ENCODE measurements at places on chromosomes 13 and 19.
A peak's percentile ranks its signal among the peaks of the same experiment; 100 is the strongest.

DNA sequence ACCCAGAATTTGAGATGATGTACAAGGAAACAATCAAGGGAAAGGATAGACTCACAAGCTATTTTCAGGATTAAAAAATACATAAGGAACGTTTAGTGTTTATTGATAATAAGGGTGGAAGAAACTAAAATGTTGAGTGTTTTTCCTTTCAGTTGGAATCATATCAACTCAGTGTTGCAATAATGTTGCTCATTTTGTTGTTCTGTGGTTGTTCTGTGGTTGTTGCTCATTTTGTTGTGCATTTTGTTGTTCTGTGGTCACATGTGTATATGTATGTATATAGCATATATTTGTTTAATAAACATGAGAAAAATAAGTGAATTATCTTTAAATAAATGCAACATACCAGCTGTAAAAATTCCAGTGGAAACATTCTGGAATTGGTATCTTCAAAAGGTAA, 262.4 kb upstream of the SPRY2 start:
- DNase-seq = no peak

GRCh38 chr13:36736119-36736726, 62.4 kb downstream of the SERTM1 start:
- DNase-seq = peak; percentile 43

GRCh38 chr19:2040647-2041432, 10.2 kb downstream of the MKNK2 start:
- DNase-seq = peak; percentile 18

DNA sequence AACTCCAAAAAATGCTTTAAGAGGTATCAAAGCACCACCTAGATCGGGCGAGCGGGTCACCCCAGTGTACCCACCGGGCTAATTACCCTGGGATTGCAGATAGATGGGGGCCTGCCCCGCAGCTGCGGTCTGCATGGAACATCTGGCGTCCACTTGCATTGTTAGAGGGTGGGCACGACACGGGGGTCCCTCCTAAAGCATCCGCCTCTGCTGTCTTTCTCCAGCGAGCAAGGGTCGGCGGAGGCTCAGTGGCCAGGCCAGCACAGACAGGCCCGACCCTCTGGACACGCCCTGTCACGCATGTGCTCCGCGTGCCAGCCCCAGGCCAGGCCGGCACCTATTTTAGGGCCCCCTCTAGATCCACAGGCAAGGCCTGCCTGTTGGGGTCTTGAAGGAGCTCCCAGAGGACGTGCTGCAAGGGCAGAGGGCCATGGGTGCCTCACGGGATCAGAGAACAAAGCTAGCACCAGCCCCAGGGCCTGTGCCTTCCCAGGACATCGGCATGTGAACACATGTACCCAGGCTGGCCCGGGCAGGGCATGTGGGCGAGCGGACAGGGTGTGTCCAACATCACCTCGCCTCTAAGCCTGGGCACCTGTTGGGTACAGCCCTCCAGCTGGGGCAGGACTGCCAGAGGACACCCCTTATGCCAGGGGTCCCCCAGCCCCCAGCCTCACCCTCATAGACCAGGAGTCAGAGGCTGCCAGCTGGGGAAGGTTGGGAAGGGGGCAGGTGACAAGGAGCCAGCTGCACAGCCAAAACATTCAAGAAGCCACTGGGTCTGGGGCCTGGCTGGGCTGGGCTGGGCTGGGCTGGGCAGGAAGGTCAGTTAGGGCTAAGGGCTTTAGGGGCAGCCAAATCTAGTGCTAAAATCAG, 35.6 kb upstream of the NANOS3 start:
- peak; percentile 74 for DNase-seq

- no peak for DNase-seq
Observed at GRCh38 chr13:107835339-107836018, 379.9 kb downstream of the LIG4 start.

GRCh38 chr13:33072282-33072681, 56.1 kb downstream of the KL start:
- DNase-seq = no peak

DNA sequence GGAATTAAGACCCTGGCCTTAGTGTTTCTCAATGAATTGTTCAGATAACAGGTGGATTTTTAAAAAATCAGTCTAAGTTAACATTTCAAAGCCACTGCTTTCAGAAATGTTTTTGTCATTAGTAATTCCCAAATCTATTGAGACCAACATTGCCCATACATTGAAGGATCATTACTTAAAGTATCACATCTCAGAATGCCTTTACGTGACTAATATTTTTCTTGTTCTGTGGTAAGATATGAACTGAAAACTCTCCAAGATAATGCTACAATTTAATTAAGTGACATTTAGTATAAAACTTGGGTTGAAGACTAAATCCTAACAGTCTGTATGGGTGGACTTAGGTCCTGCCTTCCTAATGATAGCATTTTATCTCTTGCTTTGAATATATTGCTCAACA, 59.4 kb upstream of the POSTN start:
- DNase-seq = no peak

DNA sequence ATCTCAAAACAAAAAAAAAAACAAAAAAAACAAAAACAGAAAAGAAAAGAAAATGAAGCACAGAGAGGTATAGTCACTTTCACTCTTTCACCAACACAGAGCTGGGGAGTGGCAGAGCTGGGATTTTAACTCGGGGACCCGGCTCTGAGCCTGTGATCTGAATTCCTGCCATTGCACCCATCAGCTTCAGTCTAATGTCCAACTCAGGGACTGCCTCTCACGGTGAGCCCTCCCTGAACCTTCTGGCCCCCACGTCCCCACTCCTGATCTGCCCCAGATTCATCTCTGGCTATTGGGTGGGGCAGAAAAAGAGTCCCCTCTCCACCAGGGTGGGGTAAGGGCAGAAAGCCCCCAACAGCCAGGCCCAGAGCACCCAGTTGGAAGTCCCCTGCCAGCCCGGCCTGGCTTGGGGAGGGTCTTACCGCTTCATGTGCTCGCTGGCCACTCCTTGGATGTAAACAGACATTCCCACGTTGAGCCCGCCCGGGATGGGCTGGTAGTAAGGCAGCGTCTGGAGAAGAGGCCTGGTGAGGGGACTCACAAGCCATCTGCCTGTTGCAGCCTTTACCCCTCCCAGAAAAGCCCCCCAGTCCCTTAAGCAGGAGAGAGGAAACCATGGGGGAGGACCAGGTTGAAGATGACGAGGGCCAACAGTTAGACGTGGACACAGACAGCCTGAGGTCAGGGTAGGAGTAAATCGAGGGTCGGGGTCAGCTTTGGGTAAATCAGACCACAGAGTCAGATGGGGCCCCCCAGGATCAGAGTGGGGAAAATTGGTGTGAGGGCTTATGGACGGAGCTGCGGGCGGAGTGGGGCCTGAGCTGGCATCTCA, 520 bp downstream of the LGALS4 start:
- no peak for DNase-seq

DNA sequence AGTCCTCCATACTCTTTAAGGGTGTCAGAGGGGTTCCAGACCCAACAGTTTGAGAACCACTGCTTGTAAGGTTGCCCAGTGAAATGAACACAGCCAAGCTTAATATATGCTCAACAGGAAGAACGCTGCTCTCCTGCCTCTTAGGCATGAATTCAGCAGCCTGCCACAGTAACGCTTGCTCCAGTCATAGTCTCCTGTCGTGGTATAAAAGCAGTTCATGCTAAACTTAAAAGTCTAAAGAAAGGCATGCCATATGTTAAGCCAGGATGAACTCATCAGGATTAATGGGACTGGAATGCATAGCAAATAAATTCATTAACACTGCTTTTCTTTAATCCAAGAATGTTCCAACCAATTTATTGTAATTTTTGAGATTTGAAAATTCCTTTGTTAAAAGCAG, 38.7 kb downstream of the SLC7A1 start:
- DNase-seq = no peak

- no peak for DNase-seq
Observed at GRCh38 chr19:28492201-28492600, 720.8 kb downstream of the UQCRFS1 start.

DNA sequence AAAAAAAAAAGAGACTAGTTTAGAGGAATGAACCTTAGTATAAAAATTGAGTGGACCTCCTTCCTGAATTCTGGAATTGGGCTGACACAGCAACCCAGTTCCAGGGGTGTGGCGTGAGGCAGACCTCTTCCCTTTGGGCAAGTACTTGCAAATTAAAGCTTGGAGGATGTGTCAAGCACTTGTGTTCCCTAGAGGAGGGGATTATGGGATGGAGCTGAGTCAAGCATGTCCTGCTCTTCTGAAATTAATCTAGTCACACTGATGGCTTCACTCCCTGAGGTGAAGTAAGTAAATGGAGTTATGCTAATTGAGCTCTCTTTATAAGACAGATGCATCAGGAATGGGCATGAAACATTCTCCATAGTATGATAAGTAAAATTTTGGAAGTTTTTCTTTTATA, 107.7 kb upstream of the HTR2A start:
- DNase-seq = no peak

DNA sequence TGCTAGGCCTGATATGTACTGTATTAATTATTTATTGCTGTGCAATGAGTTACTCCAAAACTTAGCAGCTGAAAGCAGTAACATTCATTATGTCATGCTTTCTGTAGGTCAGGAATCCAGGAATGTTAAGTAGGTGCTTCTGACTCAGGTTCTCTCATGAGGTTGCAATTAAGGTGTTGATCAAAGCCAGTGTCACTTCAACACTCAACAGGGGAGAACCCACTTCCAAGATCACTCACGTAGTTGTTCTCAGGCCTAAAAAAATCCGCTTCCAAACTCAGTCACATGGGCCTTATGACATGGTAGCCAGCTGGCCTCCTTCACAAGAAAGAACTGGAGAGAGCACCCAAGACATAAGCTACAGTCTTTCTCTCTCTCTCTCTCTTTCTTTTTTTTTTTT, 211.1 kb upstream of the NBEA start:
- no peak for DNase-seq

GRCh38 chr19:38544569-38545315, 73.0 kb downstream of the MAP4K1 start:
- peak; percentile 34 for DNase-seq

- no peak for DNase-seq
Observed at GRCh38 chr13:113084094-113084942, 21.3 kb upstream of the F7 start.

GRCh38 chr13:26681036-26681435, 79.5 kb downstream of the GPR12 start:
- no peak for DNase-seq

DNA sequence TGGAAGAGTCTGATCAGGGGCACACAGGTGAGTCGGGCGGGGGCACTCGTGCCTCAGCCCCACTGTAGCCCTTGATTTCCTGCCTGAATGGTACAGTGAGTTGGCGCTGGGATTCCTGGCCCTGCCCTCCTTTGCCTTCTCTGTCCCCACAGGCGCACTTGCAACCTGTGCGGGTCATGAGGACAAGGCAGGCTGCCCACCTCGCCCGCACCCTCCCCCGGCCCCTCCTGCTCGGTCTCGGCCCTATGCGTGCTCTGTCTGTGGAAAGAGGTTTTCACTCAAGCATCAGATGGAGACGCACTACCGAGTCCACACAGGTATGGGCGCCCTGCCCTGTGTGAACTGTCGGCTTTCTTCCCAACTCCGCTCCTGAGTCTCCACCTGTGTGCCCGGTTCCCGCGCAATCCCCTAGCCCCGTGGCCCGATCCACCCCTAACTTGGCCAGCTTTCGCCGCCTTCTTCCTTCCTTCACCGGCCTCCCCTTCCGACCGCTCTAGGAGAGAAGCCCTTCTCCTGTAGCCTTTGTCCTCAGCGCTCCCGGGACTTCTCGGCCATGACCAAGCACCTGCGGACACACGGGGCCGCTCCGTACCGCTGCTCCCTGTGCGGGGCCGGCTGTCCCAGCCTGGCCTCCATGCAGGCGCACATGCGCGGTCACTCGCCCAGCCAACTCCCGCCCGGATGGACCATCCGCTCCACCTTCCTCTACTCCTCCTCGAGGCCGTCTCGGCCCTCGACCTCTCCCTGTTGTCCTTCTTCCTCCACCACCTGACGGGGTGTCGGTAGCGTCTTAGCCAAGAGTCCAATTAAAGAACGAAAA, 1.6 kb upstream of the KMT2B start:
- DNase-seq = no peak

DNA sequence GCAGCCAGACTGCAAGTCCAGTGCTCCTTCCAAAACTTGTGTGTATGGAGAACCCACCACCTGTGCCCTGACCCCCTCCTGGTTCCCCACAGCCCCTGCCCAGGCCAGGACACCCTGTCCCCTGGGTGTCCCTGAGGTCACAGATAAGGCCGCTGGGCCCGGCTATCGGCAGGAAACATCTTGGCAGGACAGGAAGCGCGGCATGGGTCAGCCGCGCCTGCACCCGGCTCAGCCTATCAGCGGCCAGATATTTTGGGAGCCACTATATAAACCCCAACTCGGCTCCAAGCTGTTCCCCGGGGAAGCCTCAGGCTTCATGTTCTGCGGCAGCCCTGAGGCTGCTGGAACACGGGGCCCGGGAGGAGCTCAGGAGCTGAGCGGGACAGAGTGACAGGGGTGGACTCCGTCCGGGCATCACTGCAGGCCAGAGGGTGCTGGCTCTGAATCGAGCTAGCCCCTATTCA, 60.8 kb downstream of the AP1M1 start:
- no peak for DNase-seq

DNA sequence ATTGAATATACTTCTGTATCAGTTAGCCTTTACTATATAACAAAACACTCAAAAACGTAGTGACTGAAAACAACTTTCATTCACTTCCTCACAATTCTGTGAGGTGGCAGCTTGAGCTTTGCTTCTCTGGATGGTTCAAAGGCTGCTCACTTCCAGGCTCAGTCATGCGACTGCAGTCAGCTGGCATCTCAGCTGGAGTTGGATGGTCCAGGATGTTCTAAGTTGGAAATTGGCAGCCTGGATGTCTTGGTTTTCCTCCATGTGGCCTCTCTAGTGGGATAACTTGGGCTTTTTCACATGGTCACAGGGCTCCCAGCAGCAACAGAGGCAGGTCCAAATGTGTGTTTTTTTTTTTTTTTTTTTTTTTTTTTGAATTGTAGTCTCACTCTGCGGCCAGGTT, 204.4 kb downstream of the LACC1 start:
- no peak for DNase-seq

DNA sequence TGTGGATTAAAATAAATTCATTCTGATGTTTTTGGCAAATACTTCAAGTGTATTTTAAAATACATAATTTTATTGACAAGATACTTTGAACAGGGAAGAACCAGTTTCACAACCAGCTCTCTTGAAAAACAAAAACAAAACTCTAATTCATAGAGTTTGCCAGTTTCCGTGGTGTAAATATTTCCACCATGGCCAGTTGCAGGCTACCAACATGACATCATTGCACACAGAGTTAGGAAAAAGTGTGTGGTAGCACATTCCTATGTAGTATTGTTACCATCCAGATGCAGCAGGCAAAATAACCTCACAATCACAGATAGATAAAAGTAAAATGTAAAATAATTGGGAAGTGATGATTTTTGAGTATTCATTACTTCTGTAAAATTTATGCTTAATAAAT, 7.7 kb upstream of the RNF113B start:
- DNase-seq = no peak
